ENCODE measurements at places on chromosomes 16 and 17.

GRCh38 chr16:85136702-85137322, 24.5 kb upstream of the CIBAR2 start:
- no peak for DNase-seq

- no peak for DNase-seq
Observed at GRCh38 chr16:85398050-85398451, 215.1 kb upstream of the GSE1 start.

GRCh38 chr16:85704900-85705846, 16.4 kb upstream of the GINS2 start:
- DNase-seq = no peak

DNA sequence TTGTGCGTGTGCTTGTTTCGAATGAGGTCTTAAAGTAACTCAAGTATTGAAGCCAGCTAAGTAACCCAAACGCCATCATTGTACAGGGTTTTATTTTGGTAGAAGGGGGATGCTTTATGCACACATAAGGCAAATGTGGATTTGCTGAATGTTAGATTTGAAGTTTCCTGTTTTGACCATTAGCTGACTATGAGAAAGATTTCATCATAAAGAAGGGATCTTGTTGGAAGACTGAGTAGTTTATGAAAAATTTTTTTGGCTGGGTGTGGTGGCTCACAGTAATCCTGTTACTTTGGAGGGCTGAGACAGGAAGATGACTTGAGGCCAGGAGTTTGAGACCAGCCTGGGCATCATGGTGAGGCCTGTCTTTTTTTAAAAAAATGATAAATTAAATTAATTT, 10.0 kb upstream of the ZFP3 start:
- no peak for DNase-seq

DNA sequence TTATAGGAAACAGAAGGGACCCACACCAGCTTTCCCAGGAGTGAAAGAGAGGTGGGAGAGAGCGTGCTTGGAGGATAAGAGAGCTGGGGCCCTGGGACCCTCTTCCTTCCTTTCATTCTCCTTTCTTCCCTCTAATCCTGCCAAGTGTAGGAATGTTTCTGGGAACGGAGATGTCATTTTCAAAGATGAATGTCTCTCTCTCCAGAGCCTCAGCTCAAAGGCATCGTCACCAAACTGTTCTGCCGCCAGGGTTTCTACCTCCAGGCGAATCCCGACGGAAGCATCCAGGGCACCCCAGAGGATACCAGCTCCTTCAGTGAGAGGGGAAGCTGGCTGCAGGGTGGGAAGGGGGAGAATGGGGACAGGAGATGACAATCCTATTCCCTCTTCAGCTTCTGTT, 2.0 kb downstream of the FGF11 start:
- DNase-seq = no peak

- no peak for DNase-seq
Observed at GRCh38 chr16:74304164-74304834, 7.7 kb downstream of the PSMD7 start.

- no peak for DNase-seq
Observed at GRCh38 chr17:80695979-80696378, 151.3 kb downstream of the RPTOR start.

DNA sequence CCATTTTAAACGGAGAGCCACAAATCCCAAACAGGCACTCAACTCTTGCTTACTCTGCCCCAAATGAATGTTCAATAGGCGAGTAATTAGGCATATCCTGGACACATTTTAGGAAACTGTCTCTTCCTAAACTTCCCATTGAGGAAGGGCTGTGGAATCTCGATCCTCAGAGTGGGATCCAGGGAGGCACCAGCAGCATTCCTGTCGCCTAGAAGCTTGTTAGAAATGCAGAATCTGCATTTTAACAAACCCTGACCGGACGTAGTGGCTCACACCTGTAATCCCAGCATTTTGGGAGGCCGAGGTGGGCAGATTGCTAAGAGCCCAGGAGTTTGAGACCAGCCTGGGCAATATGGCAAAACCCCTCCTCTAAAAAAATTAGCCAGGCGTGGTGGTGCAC, 95.6 kb downstream of the GAS7 start:
- DNase-seq = no peak

- no peak for DNase-seq
Observed at GRCh38 chr17:2797637-2798036, 1.4 kb downstream of the RAP1GAP2 start.

GRCh38 chr16:78939597-78939996, 660.9 kb downstream of the MAF start:
- DNase-seq = no peak

- DNase-seq = no peak
Observed at GRCh38 chr16:74064120-74064735, 232.4 kb upstream of the PSMD7 start.

DNA sequence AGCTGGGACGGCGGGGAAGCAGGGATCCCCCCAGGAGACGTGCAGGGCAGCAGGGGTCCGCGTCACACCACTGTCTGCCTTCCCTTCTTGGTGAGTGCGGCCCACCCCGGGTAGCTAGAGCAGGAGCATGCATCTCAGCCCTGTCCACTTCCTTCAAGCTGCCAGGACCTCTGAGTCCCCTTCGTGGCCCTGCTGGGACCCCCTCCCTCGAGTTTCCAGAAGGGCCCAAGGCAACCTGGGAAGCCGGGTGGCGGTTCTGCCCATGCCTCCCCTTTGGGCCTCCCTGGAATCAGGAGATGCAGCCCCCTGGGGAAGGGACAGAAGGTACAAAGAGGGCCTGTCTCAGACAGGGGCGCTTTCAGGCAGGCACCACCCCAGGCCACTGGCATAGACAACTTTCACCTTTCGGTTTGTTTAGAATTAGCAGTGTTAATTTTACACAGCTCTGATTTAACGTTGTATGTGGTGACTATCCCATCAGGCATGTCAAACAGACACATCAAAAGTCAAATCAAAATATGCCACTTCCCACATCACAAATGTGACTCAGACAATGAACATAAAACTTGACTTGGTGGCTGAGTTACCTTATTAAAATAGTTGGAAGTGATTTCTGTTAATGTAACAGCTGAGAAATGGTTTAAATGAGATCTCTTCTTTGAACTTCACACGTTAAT, 94.5 kb upstream of the METRNL start:
- DNase-seq = no peak

Measured in immature natural killer cell (primary cell).